Iris pigment epithelial cell (primary cell): ENCODE measurements at places on chromosomes 11 and 22.

- DNase-seq: no peak
Observed at GRCh38 chr11:110431051-110431672, 1.4 kb downstream of the FDX1 start.

- DNase-seq: no peak
Observed at GRCh38 chr11:84581083-84581482, 1046.1 kb downstream of the DLG2 start.

- DNase-seq: no peak
Observed at GRCh38 chr11:69892237-69892985, 73.2 kb upstream of the FGF3 start.

DNA sequence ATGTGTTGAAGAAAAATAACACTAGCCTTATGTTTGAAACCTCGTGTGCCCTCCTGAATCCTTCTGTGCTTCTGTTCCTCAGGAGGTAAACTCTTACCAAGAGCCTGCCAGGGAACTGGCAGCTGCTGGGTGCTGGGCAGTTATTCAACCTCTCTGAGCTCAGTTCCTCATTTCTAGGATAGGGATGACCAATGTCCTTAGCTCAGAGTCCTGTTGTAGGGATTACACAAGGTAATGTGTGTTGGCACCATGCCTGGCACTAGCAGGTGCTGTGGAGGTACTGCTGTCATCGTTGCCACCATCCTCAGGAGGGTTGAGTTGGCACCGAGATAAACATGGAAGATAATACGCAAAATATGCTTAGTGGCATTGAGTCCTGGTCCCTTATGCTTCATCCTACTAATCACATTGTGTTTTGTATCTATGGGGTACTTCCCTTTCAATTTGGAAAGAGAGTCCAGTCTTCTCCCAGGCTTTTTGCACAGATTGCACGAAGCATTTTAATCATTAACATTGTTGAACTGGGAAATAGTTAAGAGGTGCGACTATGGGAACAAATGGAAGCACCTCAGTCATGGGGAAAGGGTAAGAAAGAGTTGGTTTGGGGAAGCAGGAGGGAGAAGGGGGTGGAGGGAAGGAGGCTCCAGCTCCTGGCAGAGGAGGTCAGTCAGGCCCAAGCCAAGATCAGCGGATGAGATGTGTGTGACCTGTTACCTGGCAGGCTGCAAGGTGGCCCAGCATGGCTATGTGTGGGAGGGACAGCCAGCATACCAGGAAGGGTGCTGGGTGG, 56.7 kb downstream of the CABIN1 start:
- no peak for DNase-seq

- DNase-seq: no peak
Observed at GRCh38 chr11:13143486-13144297, 133.9 kb upstream of the BMAL1 start.

DNA sequence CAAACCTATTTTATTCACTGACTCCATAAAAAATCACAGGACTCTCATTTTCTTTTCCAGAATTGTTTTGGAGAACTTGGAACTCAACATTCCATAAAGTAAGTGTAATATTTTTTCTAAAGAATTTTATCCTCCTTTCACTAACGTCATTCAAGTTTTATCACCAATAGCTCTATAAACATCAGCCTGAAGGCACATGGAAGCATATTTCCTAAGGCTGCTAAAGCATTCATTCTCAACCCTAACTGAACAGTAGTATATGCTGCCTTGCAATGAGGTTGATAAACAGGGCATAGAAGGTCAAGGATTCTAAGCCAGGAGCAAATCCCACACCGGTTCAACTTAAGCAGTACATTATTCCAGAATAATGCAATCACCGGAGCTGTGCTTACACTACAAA, 273.9 kb downstream of the RAB38 start:
- DNase-seq: no peak

- no peak for DNase-seq
Observed at GRCh38 chr11:73172992-73173656, 31.0 kb upstream of the FCHSD2 start.

DNA sequence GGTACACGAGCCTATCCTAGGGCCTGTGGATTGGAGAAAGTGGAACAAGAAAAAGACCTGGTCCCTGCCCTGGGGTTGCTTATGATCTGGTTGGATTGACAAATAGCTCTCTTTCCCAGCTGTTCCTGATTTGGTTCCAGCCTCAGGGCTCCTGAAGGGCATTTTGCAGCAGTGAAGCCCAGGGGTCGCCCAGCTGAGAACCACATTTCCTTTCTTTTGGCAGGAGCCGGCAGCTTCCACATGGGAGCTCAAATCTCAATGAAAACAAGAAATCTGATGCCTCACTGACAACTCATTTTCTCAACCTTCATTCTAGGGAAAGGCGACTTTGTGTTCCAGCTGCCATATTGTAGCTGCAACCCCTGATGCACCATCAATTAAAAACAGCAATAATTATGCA, 140.6 kb upstream of the CADM1 start:
- DNase-seq: no peak

GRCh38 chr11:128487978-128488377, 99.4 kb downstream of the ETS1 start:
- no peak for DNase-seq
